ENCODE measurements at places on chromosomes 7 and 10. TPM values are rescaled to one million over a fixed set of nuclear protein-coding genes. Genes with fewer than 3 reads are reported as not detected.
A peak's percentile ranks its signal among the peaks of the same experiment; 100 is the strongest.

GRCh38 chr7:2019711-2020511 lies 212.8 kb downstream of the MAD1L1 start:
- peak overlapping the region; percentile 67 for H3K27ac ChIP-seq
- DNase-seq: peak; percentile 69
- peaks cover 11% of the 10 kb centered on the region for H3K4me1 ChIP-seq
- no peaks in the 10 kb centered on the region for H3K27me3 ChIP-seq

FAM25G gene
- not detected for total RNA-seq

- H3K27me3 ChIP-seq: no peaks in the 10 kb centered on the region
- H3K36me3 ChIP-seq: peaks cover 10% of the 10 kb centered on the region
- no peak for DNase-seq
- no peak overlapping the region for H3K4me3 ChIP-seq
- no peak overlapping the region for H3K27ac ChIP-seq
Observed at GRCh38 chr7:128102490-128103291, 71.5 kb upstream of the LRRC4 start.

GRCh38 chr10:86591436-86591835 lies 62.9 kb upstream of the OPN4 start:
- no peaks in the 10 kb centered on the region for H3K36me3 ChIP-seq
- DNase-seq: no peak
- H3K27ac ChIP-seq: no peak overlapping the region
- no peak overlapping the region for H3K4me3 ChIP-seq
- H3K4me1 ChIP-seq: no peaks in the 10 kb centered on the region

DNA sequence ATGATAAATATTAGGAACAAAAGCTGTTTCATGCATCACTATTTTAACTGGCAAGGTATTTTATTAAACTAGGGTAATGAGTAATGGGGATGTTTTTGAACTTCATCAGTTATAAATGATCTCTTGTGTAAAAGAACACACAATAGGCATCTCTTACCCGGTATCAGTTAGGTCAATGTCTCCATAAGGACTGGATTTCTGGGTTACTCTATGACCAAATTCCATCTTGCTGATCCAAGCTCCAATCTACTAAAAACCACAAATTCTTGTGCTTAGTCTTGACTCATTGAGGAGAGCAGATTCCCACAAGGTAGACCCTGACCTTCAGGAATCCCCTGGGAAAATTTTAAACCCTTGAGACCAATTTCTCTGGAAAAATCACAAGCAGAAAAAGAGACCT lies 1167.7 kb downstream of the XPNPEP1 start:
- H3K27me3 ChIP-seq: no peaks in the 10 kb centered on the region
- H3K4me1 ChIP-seq: no peaks in the 10 kb centered on the region
- H3K4me3 ChIP-seq: no peak overlapping the region
- H3K36me3 ChIP-seq: no peaks in the 10 kb centered on the region

PNLIPRP3 gene
- 1.3 TPM for total RNA-seq

- no peaks in the 10 kb centered on the region for H3K36me3 ChIP-seq
- peak overlapping the region; percentile 15 for H3K27ac ChIP-seq
- H3K4me1 ChIP-seq: no peaks in the 10 kb centered on the region
- H3K27me3 ChIP-seq: no peaks in the 10 kb centered on the region
- H3K4me3 ChIP-seq: no peak overlapping the region
Observed at GRCh38 chr7:148535217-148535616, 55.3 kb upstream of the C7orf33 start.

Measured in stomach (tissue), 19 donors.